Progenitor cell of endocrine pancreas (in vitro differentiated cells): ENCODE measurements at places on chromosomes 1 and 21. TPM values are rescaled to one million over a fixed set of nuclear protein-coding genes. Genes with fewer than 3 reads are reported as not detected.
A peak's percentile ranks its signal among the peaks of the same experiment; 100 is the strongest.

- H3K27ac ChIP-seq = peak overlapping the region; percentile 14
- no peaks in the 10 kb centered on the region for H3K36me3 ChIP-seq
- H3K4me1 ChIP-seq = peaks cover 25% of the 10 kb centered on the region
- H3K27me3 ChIP-seq = peaks cover 22% of the 10 kb centered on the region
- H3K4me3 ChIP-seq = no peak overlapping the region
These were observed 7.1 kb upstream of the SSBP3 start for GRCh38 chr1:54413295-54413694.

DNA sequence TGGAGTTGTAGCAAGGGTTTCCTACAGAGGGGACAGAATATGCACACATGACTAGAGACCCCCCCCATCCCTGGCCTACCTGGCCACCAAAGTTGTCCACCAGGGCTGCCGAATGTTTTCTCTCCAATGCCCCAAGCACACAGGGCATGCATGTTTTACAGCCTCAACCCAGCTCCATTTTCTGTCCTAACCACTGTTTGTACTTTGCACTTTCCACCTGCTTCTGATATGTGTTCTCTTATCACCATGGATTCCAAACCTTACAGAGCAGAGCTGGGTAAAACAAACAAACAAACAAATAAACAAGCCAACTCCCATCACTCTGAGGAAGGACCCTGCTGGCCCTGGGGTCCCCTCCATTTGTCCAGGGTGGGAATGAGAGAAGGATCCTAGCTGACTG lies 27.3 kb downstream of the CLIC6 start:
- no peak for DNase-seq
- peaks cover 20% of the 10 kb centered on the region for H3K4me1 ChIP-seq
- no peak overlapping the region for H3K27ac ChIP-seq
- no peaks in the 10 kb centered on the region for H3K27me3 ChIP-seq

GRCh38 chr1:225710804-225711203 lies 57.9 kb upstream of the ENAH start:
- DNase-seq = no peak
- H3K27ac ChIP-seq = no peak overlapping the region
- H3K36me3 ChIP-seq = no peaks in the 10 kb centered on the region
- no peak overlapping the region for H3K4me3 ChIP-seq

DNA sequence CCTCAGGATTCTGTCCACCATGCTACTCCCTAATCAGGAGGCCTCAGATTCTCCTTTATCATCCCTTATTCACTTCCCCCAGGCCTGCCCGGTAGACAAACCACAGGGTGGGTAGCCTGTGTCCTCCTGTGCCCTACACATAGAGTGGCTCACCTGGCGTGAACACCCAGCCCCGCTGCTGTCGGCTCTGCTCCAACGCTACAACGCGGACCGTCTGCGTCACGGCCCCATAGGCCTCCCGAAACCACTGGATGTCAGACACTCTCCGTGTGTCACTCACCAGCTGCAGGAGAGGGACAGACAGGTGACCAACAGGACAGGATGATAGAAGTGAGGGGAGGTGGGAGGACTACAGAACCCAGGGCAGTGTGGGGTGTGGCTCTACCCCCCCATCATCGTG lies 10.3 kb downstream of the PMVK start:
- no peaks in the 10 kb centered on the region for H3K4me1 ChIP-seq
- H3K4me3 ChIP-seq = no peak overlapping the region
- H3K36me3 ChIP-seq = peaks cover 22% of the 10 kb centered on the region
- no peak overlapping the region for H3K27ac ChIP-seq
- no peak for DNase-seq

GRCh38 chr1:184052194-184052559 lies 647 bp downstream of the TSEN15 start:
- DNase-seq = no peak
- peaks cover 9% of the 10 kb centered on the region for H3K36me3 ChIP-seq
- H3K4me1 ChIP-seq = peaks cover 15% of the 10 kb centered on the region
- peak overlapping the region; percentile 100 for H3K27ac ChIP-seq
- H3K4me3 ChIP-seq = peak overlapping the region; percentile 93

GRCh38 chr1:107871259-107871658 lies 93.7 kb downstream of the VAV3 start:
- H3K27ac ChIP-seq = no peak overlapping the region
- H3K4me3 ChIP-seq = no peak overlapping the region
- peaks cover 2% of the 10 kb centered on the region for H3K4me1 ChIP-seq
- no peak for DNase-seq

DNA sequence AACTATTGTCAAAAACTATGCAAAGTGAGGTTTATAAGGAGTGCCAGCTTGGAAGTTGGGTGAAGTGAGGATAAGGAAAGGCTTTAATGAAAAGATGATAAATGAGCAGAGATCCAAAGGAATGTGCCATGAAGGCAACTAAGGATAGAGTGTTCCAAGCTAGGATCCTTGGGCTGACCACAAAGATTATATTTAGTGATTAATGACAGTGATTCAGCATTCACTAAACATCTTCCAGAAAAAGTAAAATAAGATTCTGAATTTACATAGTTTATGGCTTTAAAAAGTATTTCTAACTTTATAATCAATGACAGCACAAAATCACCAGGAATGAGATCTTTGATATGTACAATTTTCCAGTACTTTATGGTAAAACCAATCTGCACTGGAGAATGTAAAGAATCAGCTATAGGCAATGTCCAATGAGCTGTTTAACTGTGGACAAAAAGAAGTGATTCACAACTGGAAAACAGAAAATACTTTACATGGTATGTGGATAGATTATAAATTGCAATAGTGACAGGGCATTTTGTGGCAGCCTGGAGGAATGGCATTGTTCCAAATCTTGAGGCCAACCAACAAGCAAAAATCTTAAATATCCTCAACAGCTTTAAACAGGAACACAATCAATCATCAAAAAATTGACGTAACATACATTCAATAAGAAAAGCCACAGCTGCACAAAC lies 91.2 kb upstream of the KCTD3 start:
- H3K27me3 ChIP-seq = no peaks in the 10 kb centered on the region
- no peaks in the 10 kb centered on the region for H3K4me1 ChIP-seq
- H3K36me3 ChIP-seq = no peaks in the 10 kb centered on the region
- DNase-seq = no peak

GRCh38 chr1:162279136-162279498 lies 97.5 kb downstream of the SPATA46 start:
- H3K36me3 ChIP-seq = no peaks in the 10 kb centered on the region
- no peaks in the 10 kb centered on the region for H3K27me3 ChIP-seq
- no peak overlapping the region for H3K27ac ChIP-seq
- DNase-seq = no peak

APCS gene
- not detected in 2 replicates for total RNA-seq

TPRG1L gene
- 30.7 and 31.4 TPM in 2 replicates for total RNA-seq

RNU1-2 gene
- 3,923 and 3,957 TPM in 2 replicates for total RNA-seq

ETNK2 gene
- 22.6 and 24.5 TPM in 2 replicates for total RNA-seq
